Stimulated activated CD4-positive, alpha-beta T cell treated with anti-CD3 and anti-CD28 coated beads, TNF-alpha, amount 100 ng/mL, for 24 hours (primary cell): ENCODE measurements at places on chromosomes 5 and 9.

DNA sequence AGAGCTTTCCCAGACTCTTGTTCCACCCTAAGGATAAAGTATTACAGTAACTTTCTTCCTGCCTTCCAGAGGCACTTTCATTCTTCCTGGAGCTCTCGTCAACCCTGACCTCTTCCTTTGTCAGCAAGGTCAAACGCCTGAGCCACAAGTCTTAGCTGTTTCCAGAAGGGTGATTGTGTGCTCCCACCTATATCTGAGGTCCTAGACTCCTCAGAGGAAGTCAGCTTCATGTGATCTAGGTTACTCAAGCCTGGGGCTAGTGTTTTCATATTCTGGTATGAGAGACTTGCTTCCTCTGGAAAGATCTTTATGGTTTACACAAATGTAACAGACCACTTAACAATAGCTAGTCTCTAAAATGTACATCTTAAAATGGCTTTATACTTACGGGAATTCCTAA is 5.4 kb upstream of the FAM120A start:
- no peak for DNase-seq

GRCh38 chr9:131840220-131840619 is 100.3 kb upstream of the RAPGEF1 start:
- no peak for DNase-seq

DNA sequence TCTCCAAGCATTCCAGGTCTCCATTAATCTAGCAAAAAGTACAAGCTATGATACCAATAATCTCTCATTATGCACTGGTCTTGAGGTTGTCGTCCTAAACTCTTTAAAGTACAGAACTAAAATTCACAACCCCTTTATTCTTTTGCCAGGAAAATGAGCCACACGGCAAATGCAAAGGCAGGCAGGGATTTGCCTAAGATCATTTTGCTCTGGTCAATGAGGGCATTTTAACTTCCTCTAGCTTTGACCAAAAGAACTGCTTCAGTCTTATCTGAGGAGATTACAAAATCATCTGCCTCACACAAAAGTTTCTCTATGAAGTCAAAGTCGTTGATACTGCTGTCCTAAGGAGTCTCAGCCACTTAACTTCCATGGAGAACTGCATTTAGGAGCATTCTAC is 51.8 kb downstream of the EPB41L4B start:
- no peak for DNase-seq

DNA sequence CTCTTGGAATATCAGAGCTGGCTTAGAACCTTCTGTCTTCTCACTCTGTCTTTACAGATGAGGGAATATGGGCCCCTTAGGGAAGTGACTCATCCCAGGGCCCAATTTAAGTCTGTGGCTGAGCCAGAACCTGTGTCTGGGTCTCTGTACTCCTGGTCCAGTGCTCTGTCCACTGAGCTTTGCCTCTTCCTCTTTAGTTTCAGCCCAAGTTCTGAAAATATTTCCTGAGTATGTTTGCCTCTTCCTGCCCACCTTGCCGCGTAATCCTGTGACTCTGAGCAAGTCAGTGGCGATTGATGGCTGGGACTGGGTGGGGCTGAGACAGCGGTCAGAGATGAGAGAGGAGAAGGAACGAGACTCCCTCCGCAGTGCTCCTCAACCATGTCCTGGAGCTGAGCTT is 7.8 kb downstream of the IER5L start:
- DNase-seq, result no peak

GRCh38 chr5:154189819-154190594 is 526 bp upstream of the GALNT10 start:
- DNase-seq, result peak; percentile 70

- no peak for DNase-seq
Observed at GRCh38 chr5:77463905-77464304, 28.2 kb downstream of the WDR41 start.

DNA sequence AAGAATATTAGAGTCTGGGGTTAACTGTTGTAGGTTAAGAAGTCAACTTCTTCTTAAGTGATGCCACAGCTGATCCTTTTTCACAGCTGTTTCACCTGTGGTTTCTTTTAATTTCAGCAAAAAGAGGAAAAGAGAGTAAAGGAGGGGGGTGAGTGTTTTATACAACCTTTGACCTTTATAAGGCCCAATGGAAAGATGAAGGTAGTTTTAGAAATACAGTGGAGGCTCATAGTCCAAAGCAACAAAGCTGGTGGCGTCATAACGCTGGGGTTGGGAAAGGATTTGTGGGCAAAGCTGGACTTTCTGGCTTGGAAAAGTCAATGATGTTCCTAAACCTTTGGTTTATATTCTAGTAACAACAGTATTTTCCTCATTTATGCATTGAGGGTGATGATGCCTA is 49.5 kb downstream of the RCL1 start:
- no peak for DNase-seq

DNA sequence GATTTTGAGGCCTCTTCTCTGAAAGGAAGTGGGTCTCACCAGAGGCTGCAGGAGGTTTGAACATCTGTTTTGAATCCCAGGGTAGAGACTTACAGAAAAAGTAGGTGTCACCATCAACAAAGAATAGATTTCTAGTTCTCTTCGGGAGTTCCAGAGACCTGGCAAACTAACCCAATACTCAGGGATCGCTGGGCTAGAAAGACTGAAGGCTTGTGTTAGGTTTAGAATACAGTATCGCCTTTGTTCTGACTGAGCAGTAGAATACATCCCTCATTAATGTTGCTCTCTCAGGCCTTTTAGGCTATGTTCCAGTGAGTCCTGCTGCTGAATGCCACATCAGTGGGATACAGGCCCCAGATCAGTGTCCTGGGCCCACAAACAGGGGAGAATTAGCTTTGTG is 27.2 kb downstream of the RUSC2 start:
- DNase-seq, result no peak
